GM12891 (cell line): ENCODE measurements at places on chromosomes 16 and 17.
A peak's percentile ranks its signal among the peaks of the same experiment; 100 is the strongest.

- DNase-seq, result no peak
Measured at GRCh38 chr16:52545898-52546266, 1.1 kb downstream of the TOX3 start.

GRCh38 chr17:30377574-30378240 lies 1.0 kb upstream of the CPD start:
- DNase-seq, result no peak

DNA sequence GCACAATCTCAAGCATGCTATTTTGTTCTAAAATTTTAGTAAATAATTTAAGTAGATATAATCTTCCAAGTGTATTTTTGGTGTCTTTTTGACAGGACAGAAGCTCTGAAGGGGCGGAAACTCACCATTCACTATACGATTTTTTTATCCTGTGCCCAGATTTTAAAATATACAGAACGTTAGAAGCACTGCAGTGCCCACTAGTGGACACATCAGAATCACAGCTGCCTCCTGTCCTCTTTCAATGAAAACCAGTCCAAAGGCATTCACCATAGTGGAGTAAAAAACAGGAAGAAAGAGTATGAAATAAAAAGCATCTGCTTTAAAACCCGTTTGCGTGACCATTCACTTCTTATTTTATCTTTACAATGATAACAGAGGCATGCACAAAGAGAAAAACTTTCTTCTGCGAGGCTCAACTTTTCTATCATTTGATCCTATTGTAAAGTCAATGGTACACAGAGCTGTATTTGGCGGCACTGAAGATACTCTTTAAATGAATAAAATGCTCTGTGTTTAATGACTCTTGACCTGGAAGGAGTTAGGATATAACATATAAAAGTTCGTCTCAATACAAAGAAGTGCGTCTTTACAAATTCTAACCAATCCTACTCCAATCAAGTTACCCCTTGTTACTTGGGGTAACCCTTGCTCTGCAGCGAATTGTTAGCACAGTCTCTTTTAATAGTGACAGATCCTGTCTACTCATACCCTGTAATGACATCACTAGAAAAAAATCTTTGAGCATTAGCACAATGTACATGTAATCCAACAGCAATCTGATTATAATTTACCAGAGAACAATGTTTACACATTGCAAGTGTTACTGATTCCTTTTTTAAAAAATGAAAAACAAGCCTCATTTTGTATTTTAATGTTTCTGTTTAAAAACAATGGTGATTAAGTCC lies 339.8 kb upstream of the PSMD7 start:
- peak; percentile 22 for DNase-seq

DNA sequence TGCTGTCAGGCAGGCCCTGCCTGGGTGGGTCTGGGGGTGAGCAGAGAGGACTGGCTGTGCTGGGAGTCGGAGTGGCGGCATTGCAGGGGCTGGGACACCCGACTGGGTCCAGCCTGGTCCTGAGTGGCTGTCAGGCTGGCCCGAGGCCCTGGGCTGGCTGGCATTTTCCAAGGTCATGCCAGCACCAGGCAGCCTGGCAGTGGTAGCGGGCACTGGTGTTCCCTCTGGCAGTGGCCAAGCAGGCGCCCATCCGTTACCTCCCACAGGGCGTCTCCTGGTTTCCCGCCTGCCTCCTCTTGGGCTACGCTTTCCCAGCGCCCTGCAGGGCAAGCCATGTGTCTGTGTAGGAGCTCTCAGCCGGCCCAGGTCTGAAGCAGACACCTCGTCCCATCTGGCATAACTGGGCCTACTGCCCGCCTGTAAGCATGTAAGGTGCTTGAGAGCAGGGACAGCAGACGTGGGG lies 5.7 kb upstream of the PKMYT1 start:
- no peak for DNase-seq

GRCh38 chr17:56798916-56799315 lies 34.8 kb downstream of the C17orf67 start:
- DNase-seq, result no peak

DNA sequence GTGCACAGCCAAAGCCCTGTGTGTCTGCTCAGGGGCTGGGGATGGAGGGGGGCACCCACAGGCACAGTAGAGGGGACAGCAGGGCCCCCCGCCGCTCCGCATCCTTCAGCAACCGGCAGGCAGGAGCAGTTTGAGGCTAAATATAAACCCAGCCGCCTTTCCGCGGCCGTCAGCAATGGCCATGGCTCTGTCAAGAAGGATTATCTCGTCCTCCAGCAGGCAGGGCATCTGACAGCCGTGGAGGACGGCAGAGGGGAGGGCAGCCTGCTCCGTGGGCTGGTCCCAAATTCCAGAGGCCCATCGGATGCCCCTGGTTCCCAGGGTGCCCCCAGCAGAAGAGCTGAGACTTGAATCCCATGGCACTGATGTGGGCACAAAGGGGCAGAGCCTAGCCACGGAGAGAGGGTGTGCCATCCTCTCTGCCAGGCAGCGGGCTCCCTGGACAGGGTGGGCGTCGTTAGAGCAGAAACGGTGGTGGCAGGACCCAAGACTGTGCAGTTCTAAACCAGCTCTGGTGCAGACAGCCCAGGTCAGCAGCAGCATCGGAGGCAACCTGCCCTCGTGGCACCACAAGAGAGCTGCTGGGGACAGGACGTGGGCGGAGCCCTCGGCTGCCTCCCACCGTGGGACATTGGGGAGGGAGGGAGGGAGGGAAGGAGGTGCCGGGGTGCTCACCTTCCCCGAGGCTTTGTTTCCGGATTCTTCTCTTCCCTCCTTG lies 198.8 kb upstream of the CIBAR2 start:
- DNase-seq, result no peak

GRCh38 chr17:59848778-59849177 lies 44.0 kb downstream of the TUBD1 start:
- DNase-seq, result no peak

DNA sequence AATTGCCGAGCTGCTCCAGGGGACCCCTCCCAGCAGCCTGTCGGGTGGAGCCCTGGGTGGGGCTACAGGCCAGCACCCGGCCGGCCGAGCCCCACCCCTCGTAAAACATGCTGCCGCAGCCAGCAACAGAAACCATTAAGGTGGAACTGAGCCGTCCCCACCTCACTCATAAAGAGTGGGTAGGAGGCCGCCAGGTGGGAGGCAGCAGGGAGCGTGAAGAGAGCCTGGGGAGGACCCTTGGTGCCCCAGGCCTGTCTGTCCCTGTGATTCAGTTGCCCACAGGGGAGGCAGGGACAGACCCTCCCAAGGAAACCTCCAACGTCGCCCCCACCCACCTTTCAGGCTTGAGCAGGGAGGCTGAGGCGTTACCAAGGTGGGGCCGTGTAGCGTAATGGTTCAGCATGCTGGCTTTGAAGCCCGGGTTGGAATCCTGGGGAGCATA lies 8.4 kb downstream of the FOXN1 start:
- DNase-seq, result no peak

- no peak for DNase-seq
Measured at GRCh38 chr17:5527601-5528250, 41.4 kb downstream of the MIS12 start.

DNA sequence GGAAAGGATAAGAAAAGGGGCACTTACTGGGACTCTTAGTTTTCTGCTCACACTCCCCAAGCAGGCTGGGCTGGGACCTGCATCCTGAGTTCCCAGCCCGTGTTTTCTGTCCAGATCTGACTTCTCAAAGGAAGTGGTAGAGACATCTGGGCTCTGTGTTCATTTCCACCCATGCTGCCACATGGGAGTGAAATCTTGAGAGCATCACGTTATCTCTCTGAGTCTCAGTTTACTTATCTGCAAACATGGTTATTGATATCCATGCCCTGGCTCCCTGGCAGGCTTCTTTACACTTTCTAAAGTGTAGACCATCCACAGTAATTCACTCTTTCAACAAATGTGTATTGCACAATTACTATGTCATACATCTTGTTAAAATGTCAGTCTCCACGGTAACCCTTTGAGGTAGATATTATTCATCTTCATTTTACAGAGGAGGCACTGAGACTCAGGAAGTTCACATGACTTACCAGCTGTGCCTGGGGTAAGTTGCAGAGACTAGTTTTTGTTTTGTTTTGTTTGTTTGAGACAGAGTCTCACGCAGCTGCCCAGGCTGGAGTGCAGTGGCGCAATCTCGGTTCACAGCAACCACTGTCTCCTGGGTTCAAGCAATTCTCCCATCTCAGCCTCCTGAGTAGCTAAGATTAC lies 3.4 kb downstream of the ZNF688 start:
- DNase-seq, result no peak

- no peak for DNase-seq
Measured at GRCh38 chr16:57797526-57798266, 4.6 kb downstream of the KIFC3 start.

GRCh38 chr16:71846431-71846830 lies 655 bp downstream of the ATXN1L start:
- DNase-seq, result no peak

DNA sequence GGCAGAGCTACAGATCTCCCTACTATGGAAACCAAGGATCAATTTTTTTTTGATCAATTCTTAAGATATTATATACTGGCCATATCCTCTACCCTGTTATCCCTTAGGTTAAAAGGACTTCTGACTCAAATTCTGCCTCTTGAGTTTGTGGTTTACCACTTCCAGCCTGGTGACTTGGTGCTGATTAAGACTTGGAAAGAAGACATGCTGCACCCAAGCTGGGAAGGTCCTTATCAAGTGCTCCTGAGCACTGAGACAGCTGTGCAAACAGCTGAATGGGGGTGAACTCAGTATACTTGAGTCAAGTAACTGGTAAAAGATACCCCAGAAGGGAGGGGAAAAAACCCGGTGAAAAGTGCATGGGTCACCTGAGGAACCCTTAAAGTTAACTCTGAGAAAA lies 20.5 kb upstream of the SPACA3 start:
- DNase-seq, result no peak

DNA sequence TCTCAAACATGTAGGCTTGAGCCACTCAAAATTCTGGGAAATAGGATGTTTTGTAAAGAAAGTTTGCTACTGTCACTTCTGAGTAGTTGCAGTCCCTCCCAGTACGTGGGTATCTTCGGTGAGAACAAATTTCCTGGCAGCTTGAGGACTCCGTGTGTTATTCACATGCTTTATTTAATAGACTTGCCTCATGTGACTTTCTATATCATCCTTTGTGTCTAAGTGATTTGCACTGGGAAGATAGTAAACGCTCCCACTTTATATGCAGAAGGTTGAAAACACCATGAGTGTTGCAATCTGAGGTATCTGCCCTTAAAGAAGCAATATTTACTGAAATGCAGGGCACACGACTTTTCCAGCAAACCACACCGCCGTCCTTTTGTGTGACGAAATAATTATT lies 643.7 kb downstream of the MAF start:
- no peak for DNase-seq

DNA sequence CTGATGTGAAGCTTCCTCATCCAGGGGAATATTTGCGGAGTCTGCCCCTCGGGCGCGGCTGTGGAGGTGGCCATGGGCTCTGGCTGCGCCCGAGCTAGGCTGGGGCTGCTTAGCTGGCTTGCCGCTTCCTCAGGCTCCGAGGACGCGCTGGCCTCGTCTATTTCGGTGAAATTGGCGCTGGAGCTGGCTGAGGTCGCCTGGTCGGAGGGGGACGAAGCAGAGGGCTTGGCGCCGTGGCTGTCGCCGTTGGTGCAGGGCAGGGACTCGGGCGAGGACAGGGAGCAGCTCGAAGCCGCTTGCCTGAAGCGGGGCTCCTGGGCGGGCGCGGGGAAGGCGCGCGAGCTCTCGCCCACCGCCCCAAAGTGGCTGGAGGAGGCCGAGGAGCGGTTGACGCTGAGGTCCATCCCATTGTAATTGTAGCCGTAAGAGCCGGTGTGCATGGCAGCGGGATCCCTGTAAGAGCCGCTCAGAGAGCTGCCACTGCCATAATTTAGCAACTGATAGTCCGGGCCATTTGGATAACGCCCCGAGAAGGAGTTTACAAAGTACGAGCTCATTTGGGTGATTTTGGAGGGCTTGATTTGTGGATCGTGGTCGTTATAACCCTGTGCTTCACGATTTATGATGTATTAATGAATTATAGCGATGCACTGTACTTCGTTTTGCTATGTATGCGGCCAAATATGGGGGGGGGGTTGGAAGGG lies at the start of gene HOXB5:
HOXB5 (minus strand) TSS at position 654 of the 704 bp plus-strand sequence; CDS start at position 557, 97 bp downstream.
- DNase-seq, result no peak

DNA sequence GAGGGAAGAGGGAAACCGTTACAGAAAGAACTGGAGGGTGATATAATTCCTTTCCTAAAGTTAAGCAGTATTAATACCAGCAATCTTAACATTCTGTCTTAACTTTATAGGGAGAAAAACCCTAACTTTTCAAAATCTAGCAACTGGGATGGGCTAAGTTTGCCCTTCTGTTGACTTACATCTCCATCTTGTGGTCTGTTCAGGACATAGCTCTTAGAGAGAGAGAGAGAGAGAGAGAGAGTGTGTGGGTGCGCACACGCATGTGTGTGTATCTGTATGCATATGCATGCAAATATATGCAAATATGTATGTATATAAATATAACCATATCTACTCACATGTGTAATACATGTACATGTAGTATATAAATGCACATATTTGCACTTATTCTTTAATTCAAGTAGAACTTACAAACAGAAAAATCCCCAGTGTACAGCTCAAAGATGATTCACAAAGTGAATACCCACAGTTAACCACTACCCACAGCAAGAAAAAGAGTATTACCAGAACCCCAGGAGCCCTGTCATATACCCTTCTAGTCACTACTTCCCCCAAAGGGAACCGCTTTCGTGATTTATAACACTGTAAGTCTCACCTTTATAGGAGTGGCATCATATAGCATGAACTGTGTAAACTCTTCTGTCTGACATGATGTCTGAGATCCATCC lies 46.5 kb downstream of the STX8 start:
- DNase-seq, result peak; percentile 18

DNA sequence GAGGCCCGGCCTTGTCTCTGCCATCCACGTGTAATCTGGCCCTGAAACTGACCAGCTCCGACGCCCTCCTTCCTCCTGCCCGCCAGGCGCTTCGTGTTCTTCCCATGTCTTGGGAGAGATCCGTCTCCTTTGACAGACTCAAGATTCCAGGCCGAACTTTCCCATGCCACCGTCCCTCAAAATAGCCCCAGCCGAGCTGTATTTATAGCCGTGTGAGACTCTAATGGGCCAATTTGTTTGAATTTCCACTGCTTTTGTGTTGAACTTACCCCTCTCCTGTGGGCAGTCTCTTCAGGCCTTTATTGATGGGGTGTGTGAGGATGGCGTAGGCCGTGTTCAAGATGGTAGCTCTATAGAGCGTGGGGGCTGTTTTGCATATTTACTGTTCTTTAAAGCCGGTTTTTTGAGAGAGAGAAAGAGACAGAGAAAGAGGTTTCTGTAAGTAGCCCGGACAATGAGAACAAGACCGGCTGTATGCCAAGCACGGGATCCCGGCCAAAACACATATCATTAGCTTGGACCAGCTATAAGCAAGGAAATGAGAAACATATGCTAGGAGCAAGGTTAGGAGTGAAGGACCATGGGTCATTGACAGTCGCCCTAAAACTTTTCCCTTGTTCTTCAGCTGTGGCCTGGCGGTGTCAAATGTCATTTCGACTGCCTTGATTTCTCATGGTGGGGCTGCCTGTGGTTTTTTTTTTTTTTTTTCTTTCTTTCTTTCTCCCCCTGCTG lies 124.5 kb upstream of the ZFHX3 start:
- no peak for DNase-seq

DNA sequence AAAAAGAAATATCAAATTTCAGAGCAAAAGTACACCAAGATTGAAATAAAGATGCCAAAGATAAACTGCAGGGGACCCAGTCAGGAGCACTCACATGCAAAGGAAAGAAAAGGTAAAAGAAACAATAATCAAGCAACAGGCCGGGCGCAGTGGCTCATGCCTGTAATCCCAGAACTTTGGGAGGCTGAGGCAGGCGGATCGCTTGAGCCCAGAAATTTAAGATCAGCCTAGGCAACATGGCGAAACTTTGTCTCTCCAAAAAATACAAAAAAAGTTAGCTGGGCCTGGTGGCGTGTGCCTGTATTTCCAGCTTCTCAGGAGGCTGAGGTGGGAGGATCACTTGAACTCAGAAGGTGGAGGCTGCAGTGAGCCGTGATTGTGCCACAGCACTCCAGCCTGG lies 107.6 kb upstream of the SMURF2 start:
- DNase-seq, result no peak
